Activated T-cell treated with anti-CD3 and anti-CD28 coated beads, Interleukin-2, amount 50 U/mL, for 4 hours (primary cell): ENCODE measurements at places on chromosomes 7 and 10. TPM values are rescaled to one million over a fixed set of nuclear protein-coding genes. Genes with fewer than 3 reads are reported as not detected.

- DNase-seq: no peak
Observed at GRCh38 chr10:637221-637620, 52.2 kb downstream of the DIP2C start.

DNA sequence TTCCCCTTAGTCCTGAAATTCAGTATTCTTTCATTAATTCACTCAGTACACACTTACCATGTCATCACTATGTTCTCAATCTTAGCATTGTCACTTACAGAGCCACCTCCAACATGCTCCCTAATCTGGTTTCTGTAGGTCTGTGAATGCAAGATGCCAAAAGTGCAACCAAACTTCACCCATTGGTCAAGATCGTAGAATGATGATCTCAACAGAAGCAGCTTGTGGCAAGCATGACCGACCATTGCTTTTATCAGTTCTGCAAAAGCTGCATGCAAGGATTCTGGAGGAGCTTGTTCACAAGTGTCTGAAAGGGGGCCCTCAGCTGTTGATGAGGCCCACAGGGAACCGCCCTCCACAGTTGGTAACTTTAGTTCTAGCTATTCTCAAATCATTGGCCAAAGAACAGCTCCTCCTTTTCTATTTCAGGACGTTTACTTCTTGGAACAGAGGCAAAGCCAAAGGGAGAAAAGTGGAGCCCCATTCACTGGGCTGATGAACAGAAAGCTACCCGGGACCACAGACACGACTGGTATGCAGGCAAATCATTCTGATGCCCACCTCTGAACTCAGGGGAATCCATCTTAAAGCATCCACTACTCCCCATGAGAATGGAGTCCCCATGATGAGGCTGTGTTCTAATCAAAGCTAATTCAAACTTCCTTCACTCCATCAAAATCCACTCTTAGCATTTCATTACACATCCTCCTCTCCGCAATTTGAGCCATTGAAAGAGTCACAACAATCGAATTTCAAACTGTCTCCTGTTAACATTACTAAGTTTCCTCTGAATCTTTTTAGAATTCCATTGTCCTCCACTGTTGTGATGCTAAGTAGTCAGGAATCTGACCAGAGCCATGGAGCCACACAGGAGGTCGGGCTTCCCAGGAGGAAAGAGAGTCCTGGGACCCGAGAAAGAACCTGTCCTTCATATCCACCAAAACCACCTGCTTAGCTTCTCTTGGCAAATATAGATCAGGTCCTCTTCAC, 13.9 kb downstream of the GRB10 start:
- DNase-seq: no peak

GRCh38 chr10:94052866-94053791, 59.4 kb downstream of the PLCE1 start:
- no peak for DNase-seq

GRCh38 chr10:113680190-113681111, 739 bp downstream of the CASP7 start:
- peak; percentile 47 for DNase-seq

- no peak for DNase-seq
Observed at GRCh38 chr10:113140143-113141011, 190.3 kb downstream of the TCF7L2 start.

DNA sequence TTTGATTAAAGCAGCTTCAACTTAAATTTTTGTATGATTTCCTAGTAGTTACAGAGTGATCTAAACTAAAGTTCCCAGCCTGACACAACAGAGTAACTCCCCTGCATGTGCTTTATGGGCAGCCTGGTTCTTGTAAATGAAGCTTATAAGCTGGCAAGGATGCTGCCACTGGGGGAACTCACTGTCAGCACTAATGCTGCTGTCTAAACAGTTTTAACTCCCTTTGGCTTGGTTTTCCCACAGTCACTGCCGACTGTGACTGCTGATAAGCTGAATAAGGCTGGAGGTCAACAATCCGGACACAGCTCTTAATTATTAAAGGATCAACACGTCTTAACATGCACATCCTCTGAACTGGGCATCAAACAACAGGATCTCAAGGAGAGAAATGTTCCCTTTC, 130.1 kb downstream of the OTUD1 start:
- DNase-seq: no peak

AVPI1 gene
- total RNA-seq: 2.5 TPM
